CD4-positive, CD25-positive, alpha-beta regulatory T cell (primary cell): ENCODE measurements at places on chromosomes 13 and 19. TPM values are rescaled to one million over a fixed set of nuclear protein-coding genes. Genes with fewer than 3 reads are reported as not detected.

DNA sequence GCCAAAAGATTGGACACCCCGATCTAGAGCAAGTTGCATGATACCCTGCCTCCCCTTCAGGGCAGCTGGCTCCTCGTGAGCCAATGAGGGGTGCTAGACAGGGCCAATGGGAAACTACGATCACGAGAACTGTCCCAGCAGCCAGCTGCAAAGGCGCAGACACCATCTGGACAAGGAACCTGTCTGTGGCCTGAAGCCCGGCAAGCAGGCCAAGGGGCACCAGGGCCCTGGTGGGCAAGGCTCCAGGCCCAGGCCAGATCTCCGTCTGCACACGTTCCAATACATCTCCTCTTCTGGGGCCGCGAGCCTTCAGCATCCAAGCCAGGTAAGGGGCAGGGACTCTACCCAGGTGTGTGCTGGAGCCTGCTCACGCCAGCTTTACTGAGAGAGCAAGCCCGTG, 20.2 kb downstream of the MED26 start:
- H3K36me3 ChIP-seq = no peaks in the 10 kb centered on the region
- DNase-seq = no peak
- peaks cover 11% of the 10 kb centered on the region for H3K4me1 ChIP-seq
- H3K4me3 ChIP-seq = no peak overlapping the region
- no peaks in the 10 kb centered on the region for H3K27me3 ChIP-seq

DNA sequence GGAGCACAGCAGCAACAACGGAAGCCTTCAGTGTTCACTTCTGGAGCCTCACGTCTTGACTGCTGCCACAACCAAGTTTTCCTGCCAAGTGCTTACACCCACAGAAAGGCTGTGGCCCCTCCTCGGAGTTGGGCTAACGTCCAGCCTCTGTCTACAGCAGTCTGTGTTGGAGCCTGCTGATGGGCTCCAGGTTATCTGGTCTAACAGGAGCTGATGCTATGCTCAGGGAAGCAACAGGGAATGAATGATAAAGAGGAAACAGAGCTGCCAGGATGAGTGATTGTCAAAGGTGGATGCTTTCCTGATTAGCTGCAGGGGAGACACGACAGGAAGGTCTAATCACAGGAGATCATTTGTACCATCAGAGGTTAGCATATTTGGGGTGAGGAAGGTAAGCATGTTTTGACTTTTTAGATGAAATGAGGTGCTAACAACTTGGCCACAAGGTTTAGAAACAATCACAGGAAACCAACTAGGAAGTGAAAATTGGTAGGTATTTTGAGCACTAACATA, 53.8 kb upstream of the RCBTB2 start:
- peaks cover 6% of the 10 kb centered on the region for H3K27me3 ChIP-seq
- no peak for DNase-seq
- peaks cover 14% of the 10 kb centered on the region for H3K4me1 ChIP-seq
- peak overlapping the region; percentile 23 for H3K4me3 ChIP-seq
- no peaks in the 10 kb centered on the region for H3K36me3 ChIP-seq

DNA sequence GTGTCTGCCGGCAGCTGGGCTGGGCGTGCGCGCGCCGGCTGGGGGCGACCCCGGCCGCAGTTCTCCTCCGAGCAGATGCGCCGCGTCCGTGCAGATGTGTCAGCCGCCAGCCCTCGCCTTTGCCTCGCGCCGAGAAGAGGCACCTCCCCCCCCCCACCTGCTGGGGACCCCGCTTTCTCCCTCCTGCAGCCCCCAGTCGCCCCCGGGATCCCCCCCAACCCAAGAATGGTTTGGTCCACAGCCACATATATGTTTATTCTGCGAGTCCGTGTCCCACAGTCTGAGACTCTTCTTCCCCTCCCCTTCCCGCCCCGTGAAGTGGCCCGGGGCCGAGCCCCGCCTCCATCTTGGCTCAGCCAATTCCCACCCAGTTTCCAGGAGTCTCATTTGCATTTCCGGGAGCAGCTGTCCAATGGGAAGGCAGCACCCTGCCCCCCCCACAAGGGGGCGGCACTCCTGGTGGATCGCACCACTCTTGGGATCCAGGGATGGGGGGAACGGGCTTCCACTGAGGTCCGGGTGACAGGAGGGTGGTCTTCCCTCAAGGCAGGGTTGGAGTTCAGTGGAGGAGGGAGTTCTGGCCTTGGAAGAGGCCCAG, 8.6 kb downstream of the ISOC2 start:
- H3K27me3 ChIP-seq = peaks cover 2% of the 10 kb centered on the region
- H3K4me1 ChIP-seq = peaks cover 16% of the 10 kb centered on the region
- H3K27ac ChIP-seq = no peak overlapping the region
- no peak overlapping the region for H3K4me3 ChIP-seq
- no peak for DNase-seq

GRCh38 chr19:41706741-41707501, 1.5 kb upstream of the CEACAM5 start:
- peaks cover 1% of the 10 kb centered on the region for H3K27me3 ChIP-seq
- peak; percentile 77 for DNase-seq
- no peaks in the 10 kb centered on the region for H3K4me1 ChIP-seq
- H3K4me3 ChIP-seq = no peak overlapping the region
- H3K27ac ChIP-seq = no peak overlapping the region

GRCh38 chr19:19134687-19135158, 3.6 kb downstream of the TMEM161A start:
- H3K4me1 ChIP-seq = peaks cover 19% of the 10 kb centered on the region
- H3K27me3 ChIP-seq = no peaks in the 10 kb centered on the region
- no peak overlapping the region for H3K4me3 ChIP-seq
- peak; percentile 21 for DNase-seq
- H3K27ac ChIP-seq = no peak overlapping the region

- H3K4me1 ChIP-seq = peaks cover 11% of the 10 kb centered on the region
- peak overlapping the region; percentile 90 for H3K4me3 ChIP-seq
- peak overlapping the region; percentile 85 for H3K27ac ChIP-seq
- no peaks in the 10 kb centered on the region for H3K27me3 ChIP-seq
Observed at GRCh38 chr19:58003174-58003828, 681 bp upstream of the ZNF606 start.

GRCh38 chr19:42156571-42156970, 24.3 kb upstream of the POU2F2 start:
- peaks cover 10% of the 10 kb centered on the region for H3K4me1 ChIP-seq
- H3K36me3 ChIP-seq = no peaks in the 10 kb centered on the region
- no peak overlapping the region for H3K4me3 ChIP-seq
- no peak overlapping the region for H3K27ac ChIP-seq

DNA sequence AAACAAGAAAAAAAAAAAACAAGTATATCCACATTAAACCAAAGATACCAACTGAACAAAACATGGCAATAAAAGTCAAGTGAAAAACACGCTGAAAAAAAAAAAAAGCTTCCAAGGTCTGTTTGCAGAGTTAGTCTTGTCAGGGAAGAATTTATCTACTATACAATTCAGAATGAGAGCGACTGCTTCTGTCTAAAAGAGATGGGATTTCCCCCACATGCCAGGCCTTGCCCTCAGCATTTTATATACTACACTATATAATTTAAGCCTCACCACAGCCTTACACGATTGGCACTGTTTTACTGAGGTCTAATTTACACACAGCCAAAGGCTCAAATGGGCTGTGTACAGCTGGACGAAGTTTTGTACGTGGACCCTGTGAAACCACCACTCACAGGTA, 67.3 kb downstream of the FOXO1 start:
- no peaks in the 10 kb centered on the region for H3K36me3 ChIP-seq
- H3K27me3 ChIP-seq = no peaks in the 10 kb centered on the region
- H3K4me3 ChIP-seq = peak overlapping the region; percentile 66
- peak overlapping the region; percentile 65 for H3K27ac ChIP-seq
- peaks cover 96% of the 10 kb centered on the region for H3K4me1 ChIP-seq

DNA sequence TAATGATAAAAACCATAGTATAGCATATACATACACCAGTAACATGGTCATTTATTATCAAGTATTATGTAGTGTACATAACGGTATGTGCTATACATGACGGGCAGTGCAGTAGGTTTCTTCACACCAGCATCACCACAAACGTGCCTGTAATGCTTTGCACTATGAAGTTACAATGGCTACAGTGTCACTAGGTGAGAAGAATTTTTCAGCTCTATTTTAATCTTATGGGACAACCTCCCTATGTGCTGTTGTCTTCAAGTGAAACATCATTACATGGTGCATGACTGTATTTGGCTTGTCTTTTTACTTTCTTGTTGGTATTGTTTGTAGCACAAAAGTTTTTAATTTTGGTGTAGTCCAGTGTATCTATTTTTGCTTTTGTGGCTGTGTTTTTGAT, 18.7 kb downstream of the CDK8 start:
- no peaks in the 10 kb centered on the region for H3K4me1 ChIP-seq
- no peaks in the 10 kb centered on the region for H3K27me3 ChIP-seq
- no peak for DNase-seq

GRCh38 chr19:31962561-31962996, 382.8 kb upstream of the ZNF507 start:
- no peaks in the 10 kb centered on the region for H3K27me3 ChIP-seq
- H3K36me3 ChIP-seq = no peaks in the 10 kb centered on the region
- H3K4me1 ChIP-seq = no peaks in the 10 kb centered on the region

DNA sequence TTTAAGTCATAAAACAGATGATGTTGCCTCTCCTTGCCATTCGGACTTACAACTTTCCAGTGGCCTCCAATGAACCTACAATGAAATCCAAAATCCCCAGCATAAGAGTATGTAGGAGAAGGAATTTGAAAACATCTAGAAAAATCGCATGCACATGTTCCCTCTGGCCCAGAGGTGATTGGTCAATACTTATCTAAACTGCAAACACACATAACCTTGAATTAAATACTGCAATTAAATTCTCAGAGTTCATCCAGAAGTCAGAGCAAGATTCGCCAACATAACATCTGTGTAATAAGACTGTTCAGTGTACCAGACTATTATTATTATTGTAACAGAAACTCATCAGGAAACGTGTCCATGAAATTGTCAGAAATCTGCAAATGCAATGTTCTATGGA, 82.2 kb upstream of the USP29 start:
- no peaks in the 10 kb centered on the region for H3K27me3 ChIP-seq
- no peak for DNase-seq
- H3K4me3 ChIP-seq = no peak overlapping the region
- H3K36me3 ChIP-seq = no peaks in the 10 kb centered on the region

DNA sequence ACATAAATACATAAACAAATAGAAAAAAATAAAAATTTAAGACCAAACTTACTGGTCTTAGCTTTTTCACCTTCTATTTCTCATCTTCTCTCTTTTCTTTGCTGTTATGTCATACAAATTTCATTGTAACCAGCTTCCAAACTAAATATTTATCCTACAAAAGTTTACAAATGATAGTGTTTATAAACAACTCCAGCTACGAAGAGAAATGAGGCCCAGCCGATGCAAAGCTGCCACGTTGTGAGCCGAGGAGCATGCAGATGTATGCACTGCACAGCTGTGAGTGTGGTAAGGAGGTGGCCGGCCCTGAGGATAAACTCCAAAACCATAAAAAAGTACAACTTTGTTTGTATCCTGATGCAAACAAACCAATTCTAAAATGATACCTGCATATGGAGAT, 642.4 kb upstream of the SGCG start:
- H3K36me3 ChIP-seq = no peaks in the 10 kb centered on the region
- H3K4me3 ChIP-seq = no peak overlapping the region
- no peaks in the 10 kb centered on the region for H3K27me3 ChIP-seq
- H3K4me1 ChIP-seq = no peaks in the 10 kb centered on the region
- H3K27ac ChIP-seq = no peak overlapping the region
- no peak for DNase-seq

- no peaks in the 10 kb centered on the region for H3K27me3 ChIP-seq
- H3K27ac ChIP-seq = no peak overlapping the region
- no peak overlapping the region for H3K4me3 ChIP-seq
- H3K36me3 ChIP-seq = no peaks in the 10 kb centered on the region
- DNase-seq = no peak
Observed at GRCh38 chr13:88919970-88920628, 1248.9 kb downstream of the SLITRK5 start.

- no peak overlapping the region for H3K4me3 ChIP-seq
- no peaks in the 10 kb centered on the region for H3K4me1 ChIP-seq
- H3K36me3 ChIP-seq = no peaks in the 10 kb centered on the region
Observed at GRCh38 chr13:28805193-28805819, 14.8 kb upstream of the MTUS2 start.

DNA sequence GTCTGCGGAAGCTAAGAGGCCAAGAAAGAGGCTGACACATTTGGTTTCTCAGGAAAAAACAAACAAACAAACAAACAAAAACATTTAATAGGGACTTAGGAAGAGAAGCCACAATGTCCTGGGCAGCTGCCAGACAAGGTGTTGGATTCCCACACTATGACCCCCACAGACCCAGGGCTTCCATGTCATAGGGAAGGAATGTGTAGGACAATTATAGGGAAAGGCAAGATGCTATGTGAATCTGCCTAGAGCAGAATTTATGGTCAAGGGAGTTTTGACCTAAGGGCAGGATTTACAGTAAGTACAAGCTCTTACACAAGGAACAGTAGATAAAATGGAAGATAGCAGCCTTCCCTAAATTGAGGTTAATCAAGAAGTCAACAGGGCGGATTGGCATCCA, 9.1 kb upstream of the CDADC1 start:
- DNase-seq = no peak
- no peak overlapping the region for H3K27ac ChIP-seq
- peaks cover 3% of the 10 kb centered on the region for H3K27me3 ChIP-seq
- no peaks in the 10 kb centered on the region for H3K36me3 ChIP-seq
- no peak overlapping the region for H3K4me3 ChIP-seq
- no peaks in the 10 kb centered on the region for H3K4me1 ChIP-seq

GRCh38 chr13:40671956-40672764, 5.7 kb upstream of the FOXO1 start:
- peaks cover 28% of the 10 kb centered on the region for H3K4me1 ChIP-seq
- no peaks in the 10 kb centered on the region for H3K27me3 ChIP-seq
- peak overlapping the region; percentile 30 for H3K4me3 ChIP-seq
- peak; percentile 45 for DNase-seq
- H3K27ac ChIP-seq = no peak overlapping the region
- H3K36me3 ChIP-seq = no peaks in the 10 kb centered on the region

DNA sequence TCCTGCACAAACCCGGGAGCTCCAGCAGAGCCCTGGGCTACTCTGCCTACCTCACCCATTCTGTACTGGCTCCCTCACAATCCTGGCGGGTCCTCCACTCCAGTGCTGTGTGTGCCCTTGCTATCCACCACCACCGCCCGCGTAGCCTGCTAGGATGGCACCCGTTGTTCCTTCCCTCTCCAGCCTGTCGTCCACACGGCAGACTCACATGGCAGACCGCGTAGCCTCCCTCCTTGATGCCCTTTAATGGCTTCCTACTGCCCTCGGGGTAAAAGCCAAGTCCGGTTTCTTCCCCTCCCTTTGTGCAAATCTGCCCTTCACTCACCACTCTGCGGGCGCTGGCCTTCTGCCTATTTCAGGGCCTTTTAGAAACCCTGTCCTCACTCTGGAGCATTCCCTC, 106.6 kb downstream of the RAB20 start:
- no peak overlapping the region for H3K27ac ChIP-seq
- H3K27me3 ChIP-seq = no peaks in the 10 kb centered on the region
- DNase-seq = no peak
- no peak overlapping the region for H3K4me3 ChIP-seq
- H3K36me3 ChIP-seq = no peaks in the 10 kb centered on the region

- peaks cover 9% of the 10 kb centered on the region for H3K27me3 ChIP-seq
- H3K36me3 ChIP-seq = no peaks in the 10 kb centered on the region
- no peak within 1 kb of the TSS for H3K4me3 ChIP-seq
- H3K4me1 ChIP-seq = peaks cover 11% of the 10 kb centered on the region
Observed at GRCh38 chr19:46428239-46429135, at the start of gene PNMA8C. PNMA8C (minus strand) TSS chr19:46428936; CDS start chr19:46428359, 577 bp downstream.

ZNF730 gene
- not detected for polyA plus RNA-seq

LIM2 gene
- not detected for polyA plus RNA-seq

PBX4 gene
- 5.8 TPM for polyA plus RNA-seq

IZUMO1 gene
- polyA plus RNA-seq = not detected

RNF225 gene
- polyA plus RNA-seq = not detected

CTXN1 gene
- not detected for polyA plus RNA-seq

C19orf85 gene
- polyA plus RNA-seq = not detected

ERICH4 gene
- polyA plus RNA-seq = not detected

MATK gene
- polyA plus RNA-seq = 4.7 TPM

GPR18 gene
- 22.6 TPM for polyA plus RNA-seq

CFAP97D2 gene
- not detected for polyA plus RNA-seq
